Activated CD8-positive, alpha-beta memory T cell treated with anti-CD3 and anti-CD28 coated beads for 24 hours (primary cell): ENCODE measurements at places on chromosomes 1 and 21.

DNA sequence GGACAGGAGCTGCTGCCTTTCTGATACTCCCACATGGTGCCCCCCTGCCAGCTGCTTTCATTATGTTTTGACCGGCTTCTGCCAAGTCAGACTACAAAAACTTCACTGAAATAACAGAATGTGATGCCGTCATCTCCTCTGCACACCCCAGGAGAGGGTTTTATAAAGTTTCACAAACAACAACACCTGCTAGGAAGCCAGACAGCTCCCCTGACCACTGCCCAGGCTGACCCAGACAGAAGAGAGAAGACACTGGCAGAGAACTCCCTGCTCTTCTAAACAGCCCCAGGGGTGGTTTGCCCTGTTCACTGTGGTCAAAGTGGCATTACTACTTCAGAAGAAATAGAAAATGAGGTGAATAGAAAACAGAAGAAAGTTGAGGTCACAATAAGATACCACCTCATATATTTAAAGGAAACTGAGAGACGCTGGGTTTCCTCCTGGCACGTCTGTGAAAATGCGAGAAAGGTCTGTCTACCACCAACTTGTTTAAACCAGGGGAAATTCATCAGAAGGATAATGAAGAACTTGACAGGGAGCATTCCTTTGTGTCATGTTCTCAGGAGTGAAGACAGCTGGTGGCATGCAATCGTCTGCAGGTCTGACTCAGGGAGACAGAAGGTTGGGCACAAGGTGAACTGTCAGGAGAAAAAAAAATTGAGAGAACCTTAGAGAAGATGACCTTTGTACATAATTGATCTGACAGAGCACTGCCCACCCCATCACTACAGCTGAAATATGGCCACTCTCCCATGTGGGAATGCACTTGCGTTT, 119.0 kb upstream of the NFIA start:
- DNase-seq, result no peak

GRCh38 chr1:5967351-5968160, 24.7 kb downstream of the NPHP4 start:
- DNase-seq, result no peak

DNA sequence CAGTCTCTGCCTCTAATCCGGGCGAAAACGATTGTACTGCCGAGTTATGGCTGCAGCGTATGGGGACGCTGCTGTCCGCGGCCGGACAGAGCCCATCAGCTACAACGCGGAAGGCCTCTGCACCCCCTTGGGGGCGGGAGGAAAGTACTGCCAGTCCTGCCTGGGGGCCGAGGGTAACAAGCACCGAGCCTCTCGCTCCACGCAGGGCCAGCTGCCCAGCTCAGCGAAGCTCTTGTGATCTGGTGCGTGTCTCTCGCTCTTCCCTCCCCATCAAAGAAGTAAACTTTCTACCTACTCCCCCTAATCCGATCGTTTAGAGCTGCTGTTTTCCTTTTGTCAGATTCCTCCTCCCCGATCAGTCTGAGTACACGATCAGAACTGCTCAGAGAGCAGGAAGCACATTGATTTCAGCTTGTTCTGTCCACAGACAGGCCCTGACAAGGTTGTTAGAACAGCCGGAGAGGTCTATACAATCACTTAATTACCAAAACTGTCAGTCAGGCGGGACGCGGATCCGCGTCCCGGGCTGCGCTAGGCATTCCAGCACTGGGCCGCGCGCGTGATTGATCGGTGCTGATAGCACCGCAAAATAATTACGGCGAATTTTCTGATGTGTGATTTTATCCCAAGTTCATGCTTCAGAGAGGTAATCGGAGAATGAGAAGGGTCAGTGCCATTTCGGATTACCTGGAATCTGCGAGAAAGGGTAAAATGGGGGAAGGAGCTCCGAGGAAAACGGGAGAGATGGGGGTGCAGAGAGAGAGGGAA, 8.7 kb upstream of the BARHL2 start:
- no peak for DNase-seq

- no peak for DNase-seq
Measured at GRCh38 chr1:68145418-68146126, 86.8 kb downstream of the WLS start.

DNA sequence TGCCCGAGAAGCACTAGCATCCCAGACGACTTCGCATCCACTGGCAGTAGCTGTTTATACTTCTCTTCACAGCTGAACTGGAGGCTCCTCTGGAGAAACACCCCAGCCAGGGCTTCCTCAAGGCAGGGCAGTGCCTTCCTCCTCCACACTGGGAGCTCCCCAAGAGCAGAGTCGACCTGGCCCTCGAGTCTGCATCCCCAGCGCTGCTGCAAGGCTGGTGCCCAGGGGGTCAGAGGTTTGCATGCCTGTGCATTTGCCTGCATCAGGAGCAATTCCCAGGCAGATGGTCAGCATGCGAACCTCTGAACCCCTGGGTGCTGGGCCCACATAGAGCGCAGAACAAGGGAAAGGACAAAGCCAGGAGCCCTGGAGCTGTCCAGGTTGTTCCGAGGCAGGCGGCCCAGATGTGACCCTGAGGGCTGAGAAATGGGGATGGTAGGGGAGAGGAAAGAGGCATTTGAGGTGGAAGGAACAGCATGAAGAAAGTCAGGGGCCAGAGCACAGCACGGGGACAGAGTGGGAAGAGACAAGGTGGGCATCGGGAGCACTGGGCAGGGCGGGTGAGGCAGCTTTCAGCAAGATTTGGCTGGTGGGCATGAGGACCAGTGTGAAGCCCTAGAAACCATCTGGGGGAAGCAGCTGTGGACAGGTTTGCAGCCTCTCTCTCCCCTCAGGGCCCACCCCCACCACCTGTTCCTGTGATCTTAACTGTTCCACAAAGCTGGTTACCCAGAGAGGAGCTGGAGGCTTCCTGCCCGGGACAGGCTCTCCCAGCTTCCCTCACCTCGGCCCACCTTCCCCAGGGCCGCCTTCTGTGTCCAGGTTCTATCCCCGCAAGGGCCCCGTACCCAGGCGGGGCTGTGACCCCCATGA, 6.4 kb upstream of the S100A8 start:
- DNase-seq, result no peak

- no peak for DNase-seq
Measured at GRCh38 chr1:90911353-90911752, 110.5 kb downstream of the ZNF644 start.

GRCh38 chr1:113557187-113557586, 166.9 kb downstream of the MAGI3 start:
- no peak for DNase-seq

- DNase-seq, result no peak
Measured at GRCh38 chr21:44975720-44976555, 36.1 kb downstream of the SLX9 start.

GRCh38 chr1:244294599-244295224, 157.0 kb downstream of the ADSS2 start:
- DNase-seq, result no peak

GRCh38 chr1:41981796-41982195, 63.1 kb upstream of the HIVEP3 start:
- no peak for DNase-seq

DNA sequence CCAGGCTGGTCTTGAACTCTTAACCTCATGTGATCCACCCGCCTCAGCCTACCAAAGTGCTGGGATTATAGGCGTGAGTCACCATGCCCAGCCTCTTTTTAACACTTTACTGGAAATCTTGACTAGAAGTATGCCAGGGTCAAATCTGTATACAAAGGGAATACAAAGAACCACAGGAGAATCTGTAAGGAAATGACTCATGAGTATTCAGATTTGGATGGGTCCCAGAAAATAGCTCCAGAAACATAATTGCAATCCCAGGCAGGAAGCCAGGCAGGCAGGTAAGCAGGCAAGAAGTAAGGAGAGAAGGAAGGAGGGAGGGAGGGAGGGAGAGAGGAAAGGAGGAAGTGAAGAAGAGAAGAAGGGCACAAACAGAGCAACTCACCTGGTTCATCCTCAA, 22.8 kb upstream of the TIAM1 start:
- no peak for DNase-seq

DNA sequence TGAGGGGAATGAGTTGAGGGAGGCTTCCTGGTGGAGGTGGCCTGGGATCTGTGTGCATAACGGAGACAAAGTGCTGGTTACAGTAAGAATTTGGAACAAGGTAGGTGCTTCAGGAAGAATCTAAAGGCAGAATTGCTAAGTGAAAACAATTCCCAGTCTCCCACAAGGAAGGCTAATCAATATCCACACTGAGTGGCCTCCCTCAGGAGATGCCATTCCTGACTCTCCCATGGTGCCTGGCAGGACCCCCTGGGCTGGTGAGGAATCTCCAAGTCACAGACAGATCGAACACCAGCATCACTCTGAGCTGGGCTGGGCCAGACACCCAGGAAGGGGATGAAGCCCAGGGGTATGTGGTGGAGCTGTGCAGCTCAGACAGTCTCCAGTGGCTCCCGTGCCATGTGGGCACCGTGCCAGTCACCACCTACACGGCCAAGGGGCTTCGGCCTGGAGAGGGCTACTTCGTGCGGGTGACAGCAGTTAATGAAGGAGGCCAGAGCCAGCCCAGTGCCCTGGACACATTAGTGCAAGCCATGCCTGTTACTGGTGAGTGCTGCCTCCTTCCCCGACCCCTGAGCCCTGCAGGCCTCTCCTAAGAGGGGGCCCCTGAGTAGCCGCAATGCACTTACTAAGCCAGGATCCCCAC, 30.7 kb downstream of the IGFN1 start:
- DNase-seq, result peak; percentile 47

DNA sequence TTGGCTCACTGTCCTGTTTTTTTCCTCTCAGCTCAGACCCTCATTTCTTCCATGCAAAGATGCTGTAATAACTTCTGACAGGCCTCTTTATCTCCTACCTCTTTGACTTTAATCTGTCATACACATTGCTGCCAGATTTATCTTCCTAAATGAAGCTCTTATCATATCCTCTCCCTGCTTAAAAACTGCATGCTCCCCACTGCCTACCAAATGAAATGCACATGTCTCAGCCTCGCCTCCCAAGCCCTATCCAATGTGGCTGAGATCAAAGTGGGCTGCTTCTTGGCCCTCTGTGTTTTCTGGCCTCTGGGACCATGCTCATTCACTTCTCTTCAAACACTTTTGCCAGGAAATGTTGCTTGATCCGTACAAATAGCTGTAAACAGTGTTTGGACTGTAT, 38.3 kb downstream of the IRF2BP2 start:
- DNase-seq, result peak; percentile 7

GRCh38 chr1:202701200-202701599, 9.1 kb downstream of the SYT2 start:
- DNase-seq, result no peak

- no peak for DNase-seq
Measured at GRCh38 chr1:10502206-10502605, 27.5 kb downstream of the PEX14 start.

DNA sequence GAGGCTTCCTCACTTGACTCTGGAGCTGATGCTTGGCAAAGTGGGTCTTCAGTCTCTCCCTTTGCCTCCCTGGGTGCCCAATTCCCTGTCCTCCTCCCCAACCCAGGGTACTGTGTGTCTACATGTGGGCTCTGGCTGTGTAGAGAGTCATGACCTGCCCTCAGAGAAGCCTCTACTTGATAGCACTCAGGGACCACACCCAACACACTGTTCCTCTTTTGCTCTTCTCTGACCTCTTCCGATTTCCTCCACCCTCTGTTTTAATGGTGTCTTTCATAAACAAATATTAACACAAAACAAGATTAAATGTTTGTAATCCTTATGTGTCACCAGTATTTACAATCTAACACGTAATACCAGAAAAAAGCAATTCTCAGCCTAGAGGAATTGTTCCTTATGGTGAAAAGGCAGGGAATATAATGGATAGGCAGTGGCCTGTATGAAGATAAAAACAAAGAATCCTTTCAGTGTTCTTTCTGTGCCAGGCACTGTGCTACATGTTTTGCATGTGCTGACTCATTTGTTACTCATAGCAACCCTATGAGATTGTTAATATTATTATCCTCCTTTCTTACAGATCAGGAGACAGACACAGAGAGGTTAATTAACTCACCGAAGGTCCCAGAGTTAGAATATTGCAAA, 58.2 kb downstream of the HSD3B1 start:
- DNase-seq, result no peak

DNA sequence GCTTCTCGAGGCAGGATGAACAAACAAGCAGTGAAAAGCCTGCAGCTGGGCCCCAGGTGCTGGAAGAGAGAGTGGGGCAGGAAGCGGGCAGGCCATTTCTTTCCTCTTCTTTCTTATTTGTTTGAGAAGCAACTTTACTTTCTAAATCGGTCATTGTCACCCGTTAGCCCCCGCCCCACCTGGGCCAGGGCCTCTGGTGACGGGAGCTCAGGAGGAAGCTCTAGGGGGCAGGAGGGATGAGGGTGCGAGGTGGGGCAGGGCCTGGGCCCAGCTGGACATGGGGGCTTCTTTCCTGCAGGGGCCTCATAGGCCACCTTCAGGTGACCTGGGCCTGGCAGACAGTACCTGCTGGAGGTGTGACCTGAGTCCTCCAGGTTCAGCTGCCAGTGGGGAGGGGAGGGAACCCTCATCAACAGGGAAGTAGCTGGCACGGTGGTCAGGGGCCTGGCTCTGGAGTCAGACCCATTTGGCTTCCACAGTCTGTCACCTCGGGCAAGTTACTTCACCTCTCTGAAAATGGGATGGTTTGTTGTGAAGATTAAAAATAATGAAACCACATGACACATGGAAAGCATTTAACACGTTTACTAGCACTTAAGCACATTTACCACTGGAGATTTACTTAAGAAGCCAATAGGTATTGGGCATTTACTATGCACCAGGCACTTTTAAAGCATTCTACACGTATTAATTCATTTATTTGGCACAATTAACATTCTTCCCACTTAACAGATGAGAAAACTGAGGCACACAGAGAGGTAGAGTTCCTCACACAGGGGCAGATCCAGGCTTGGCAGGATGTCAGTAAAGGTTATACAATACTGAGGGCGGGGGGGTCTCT, 54.1 kb upstream of the ID3 start:
- DNase-seq, result peak; percentile 72
